ENCODE measurements at places on chromosomes 16 and 17.

DNA sequence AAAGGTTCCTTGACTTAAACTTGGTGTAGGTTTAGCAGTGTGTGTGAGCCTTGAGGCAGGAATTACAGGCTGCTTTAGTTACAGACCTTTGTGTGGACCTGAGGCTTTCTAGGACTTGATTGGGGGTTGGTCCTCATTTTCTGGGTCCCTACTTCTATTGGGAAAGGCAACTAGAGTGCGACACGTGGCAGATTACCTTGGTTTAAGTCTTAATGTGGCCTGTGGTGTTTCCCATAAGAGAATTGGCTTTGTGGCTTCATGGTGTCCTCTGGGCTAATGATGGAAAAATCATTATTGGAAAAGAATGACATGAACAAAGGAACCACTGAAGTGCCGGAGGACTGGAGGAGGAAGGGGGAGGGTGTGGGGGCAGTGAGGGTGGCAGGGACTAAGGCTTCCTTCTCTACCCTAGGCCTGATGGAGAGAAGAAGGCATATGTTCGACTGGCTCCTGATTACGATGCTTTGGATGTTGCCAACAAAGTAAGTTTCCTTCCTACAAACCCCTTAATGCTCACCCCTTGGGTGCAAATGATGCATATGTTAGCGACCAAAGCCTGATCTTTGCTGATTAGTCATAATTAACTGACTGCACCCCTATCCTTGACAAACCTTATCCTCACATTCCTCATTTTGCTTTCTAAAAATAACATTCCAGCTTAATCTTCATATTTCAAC lies 2.7 kb downstream of the TLCD1 start:
- no peak for DNase-seq

DNA sequence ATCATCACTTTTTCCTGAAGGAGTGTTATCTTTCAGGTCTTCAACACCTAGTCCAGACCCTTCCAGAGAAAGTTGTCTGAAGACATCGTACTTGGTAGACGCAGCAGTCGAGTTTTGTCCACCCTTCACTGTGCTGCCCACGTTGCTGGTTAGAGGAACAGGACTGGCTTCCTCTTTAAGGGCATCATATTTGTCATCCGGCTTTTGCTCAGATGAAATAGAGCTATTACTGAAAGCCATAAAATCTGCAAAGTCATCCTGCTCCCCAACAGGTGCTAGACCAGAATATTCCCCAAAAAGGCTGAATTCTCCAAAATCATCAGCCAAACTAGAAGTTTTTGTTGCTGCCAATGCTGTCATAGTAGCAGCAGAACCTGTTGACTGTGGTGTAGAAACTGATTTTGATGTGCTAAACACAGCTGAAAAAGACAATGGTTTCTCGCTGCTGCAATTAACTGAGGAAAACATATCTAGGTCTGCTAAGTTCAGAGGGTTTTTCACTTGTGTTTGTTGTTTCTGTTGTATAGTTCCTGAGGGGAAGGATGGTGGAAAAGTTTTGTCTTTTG lies 55.7 kb downstream of the SYNRG start:
- no peak for DNase-seq

DNA sequence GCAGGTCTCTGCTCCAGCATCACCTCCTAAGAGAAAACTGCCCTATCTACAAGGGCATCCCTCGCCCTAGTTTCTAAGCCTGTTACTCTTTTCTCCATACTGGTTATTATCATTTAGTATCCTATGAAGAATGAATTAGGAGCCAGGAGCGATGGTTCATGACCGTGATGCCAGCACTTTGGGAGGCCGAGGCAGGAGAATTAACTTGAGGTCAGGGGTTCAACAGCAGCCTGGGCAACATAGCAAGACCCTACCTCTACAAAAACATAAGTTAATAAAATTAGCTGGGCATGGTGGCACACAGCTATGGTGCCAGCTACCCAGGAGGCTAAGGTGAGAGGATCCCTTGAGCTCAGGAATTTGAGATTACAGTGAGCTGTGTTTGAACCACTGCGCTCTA lies 7.2 kb downstream of the EARS2 start:
- DNase-seq = no peak

DNA sequence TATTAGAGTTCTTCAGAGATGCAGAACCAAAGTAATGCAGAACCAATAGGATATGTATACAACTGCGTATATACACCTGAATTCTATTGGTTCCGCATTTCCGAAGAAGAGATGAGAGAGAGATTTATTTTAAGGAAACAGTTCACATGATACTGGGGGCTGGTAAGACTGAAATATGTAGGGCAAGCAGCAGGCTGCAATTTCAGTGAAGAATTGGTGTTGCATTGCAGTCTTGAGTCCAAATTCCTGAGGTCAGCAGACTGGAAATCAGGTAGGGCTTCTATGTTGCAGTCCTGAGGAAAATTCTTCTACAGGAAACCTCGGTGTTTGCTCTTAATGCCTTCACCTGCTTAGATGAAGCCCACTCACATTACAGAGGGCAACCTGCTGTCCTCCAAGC lies 128.2 kb upstream of the MED13 start:
- no peak for DNase-seq

DNA sequence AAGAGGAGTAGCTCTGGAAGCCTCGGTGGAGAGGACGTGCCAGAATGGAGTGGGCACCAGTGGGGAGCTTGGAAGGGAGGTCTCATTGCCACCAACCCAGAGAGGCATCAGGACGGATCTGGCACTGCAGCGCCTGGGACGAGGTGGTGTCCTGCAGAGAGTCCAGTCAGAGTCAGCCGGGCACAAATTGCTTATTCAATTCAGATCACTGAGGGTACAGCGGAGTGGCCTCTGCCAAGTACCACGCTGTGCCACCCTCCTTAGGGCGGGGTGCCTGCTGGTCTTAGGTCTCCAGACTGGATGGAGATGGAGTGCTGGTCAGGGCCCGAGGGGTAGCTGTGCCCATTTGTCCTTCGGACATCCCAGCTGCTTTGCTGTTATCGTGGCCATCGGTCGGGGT lies 18.9 kb upstream of the SPPL2C start:
- no peak for DNase-seq

DNA sequence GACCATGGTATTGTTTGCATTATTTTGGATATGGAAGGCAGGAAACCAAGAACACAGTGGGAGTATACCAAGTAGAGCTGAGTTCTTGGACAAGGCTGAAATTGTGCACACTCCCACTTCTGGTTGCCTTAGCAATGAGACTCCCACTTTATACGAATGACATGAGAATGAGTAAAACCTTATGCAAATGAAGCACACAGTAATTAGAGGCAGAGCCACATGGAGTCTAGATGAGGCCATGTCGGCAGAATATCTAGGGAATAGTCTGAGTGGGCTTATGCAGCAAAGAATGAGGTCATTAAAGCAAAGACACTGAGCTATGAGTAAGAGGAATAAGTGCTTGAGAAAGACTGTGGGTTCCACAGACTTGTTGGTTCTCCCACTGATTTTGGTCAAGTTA lies 178.7 kb downstream of the GRIN2A start:
- peak; percentile 0 for DNase-seq

Measured in fibroblast of villous mesenchyme (primary cell).